WTC11 (cell line): ENCODE measurements at places on chromosomes 1 and 21.

GRCh38 chr1:24984800-24985522, 54.9 kb upstream of the RUNX3 start:
- no peak for DNase-seq

DNA sequence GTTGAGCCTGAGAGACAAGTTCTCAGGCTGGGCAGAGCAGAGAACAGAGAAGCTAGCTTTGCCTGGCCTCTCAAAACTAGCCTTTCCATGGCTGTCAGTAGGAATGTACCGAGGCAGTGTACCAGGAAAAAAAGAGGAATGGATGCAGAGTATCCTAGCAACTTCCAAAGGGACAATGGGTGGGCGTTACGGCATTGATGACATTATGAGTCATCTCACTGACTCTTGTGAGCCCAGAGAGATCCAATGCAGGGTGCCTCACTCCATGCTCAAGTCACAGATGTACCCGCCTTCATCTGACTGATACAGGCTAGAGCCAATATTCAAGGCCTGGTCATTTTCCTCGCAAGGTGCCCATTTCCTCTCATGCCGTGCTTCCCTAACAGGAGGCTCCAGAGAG, 51.4 kb upstream of the C8B start:
- DNase-seq, result no peak

- DNase-seq, result no peak
These were observed 39.4 kb upstream of the EPS15 start for GRCh38 chr1:51558375-51558924.

- DNase-seq, result no peak
These were observed 3.6 kb downstream of the NIBAN1 start for GRCh38 chr1:184970691-184971161.

GRCh38 chr1:51605961-51606723, 10.8 kb upstream of the OSBPL9 start:
- DNase-seq, result no peak

- peak; percentile 58 for DNase-seq
These were observed 1.4 kb upstream of the RBM15 start for GRCh38 chr1:110337704-110338308.

GRCh38 chr1:18347559-18347958, 133.2 kb upstream of the KLHDC7A start:
- DNase-seq, result no peak

- DNase-seq, result no peak
These were observed 80.9 kb downstream of the TTC3 start for GRCh38 chr21:37153935-37154350.

GRCh38 chr1:14323568-14324247, 274.8 kb upstream of the KAZN start:
- DNase-seq, result no peak

GRCh38 chr21:26842300-26842699, 2.9 kb downstream of the ADAMTS1 start:
- DNase-seq, result no peak

- peak; percentile 82 for DNase-seq
These were observed 11.1 kb upstream of the ARHGEF2 start for GRCh38 chr1:155989242-155990004.

- no peak for DNase-seq
These were observed 38.2 kb downstream of the GLIS1 start for GRCh38 chr1:53700776-53701175.

DNA sequence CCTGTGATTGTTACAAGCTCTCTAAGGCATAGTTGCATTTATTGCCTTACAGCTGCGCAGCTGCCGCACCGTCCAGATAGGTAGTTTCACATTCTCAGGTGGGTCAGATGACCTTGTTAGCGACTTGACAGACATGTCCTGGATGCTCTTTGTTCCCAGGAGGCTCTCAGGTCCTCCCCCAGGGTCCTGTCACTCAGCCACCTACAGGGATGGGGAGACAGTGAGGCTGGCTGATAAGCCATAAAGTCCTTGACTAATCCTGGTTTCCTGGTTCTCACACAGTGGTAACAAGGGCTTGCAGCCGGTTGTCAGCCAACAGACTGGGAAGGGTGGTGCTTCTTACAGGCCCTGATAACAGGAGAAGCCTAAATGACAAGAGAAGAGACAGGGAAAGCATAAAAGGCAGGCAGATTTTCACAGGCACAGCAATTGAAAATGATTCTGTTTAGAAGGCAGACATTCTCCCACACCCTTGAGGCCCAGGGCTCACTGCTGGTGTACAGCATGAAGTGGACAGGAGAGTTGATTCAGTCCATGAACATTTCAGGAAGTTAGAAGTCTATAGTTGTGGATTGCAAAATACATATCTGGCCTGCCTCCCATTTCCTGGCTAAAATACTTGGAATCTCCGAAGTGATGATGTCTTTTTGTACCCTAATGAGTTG, 2.9 kb downstream of the ARF1 start:
- DNase-seq, result no peak

- no peak for DNase-seq
These were observed 104.0 kb downstream of the BRINP2 start for GRCh38 chr1:177274687-177275211.

DNA sequence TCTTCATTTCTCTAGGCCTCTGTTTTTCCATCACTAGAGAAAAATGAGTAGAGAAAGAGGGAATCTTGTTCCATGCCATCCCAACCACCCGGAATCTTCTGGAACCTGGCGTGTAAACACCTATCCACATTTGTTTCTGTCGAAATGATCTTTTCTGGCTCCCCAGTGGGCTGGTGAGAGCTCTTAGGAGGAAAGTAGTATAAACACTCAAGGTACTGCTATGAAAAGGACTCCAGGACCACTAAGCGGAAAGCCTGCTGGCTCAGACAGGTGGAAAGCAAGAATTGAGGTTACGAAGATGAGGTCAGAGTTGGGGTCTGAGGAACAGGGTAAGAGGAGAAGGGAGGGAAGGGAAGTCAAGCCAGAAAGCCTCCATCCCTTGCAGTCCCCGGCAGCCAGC, 90.8 kb downstream of the PLXNA2 start:
- no peak for DNase-seq

DNA sequence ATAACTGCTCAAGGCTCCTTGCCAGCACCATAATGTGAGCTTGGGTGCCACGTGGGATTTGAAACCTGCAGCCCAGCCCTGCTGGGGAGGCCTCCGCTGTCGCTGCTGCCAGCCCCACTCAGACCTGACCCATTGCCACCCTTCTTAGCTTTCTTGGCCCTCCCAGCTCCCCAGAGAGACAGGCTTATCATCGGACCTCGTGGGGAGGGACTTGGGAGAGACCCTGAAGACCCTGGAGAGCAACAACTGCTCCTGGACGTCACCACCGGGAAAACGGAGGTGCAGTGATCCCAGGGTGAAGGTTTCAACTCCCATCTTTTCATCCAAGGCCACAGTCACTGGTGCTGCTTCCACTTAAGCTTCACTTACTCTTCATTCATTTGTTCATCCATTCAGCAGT, 596.1 kb downstream of the PTPRU start:
- DNase-seq, result no peak

GRCh38 chr1:41862384-41863221, 56.1 kb downstream of the HIVEP3 start:
- no peak for DNase-seq

DNA sequence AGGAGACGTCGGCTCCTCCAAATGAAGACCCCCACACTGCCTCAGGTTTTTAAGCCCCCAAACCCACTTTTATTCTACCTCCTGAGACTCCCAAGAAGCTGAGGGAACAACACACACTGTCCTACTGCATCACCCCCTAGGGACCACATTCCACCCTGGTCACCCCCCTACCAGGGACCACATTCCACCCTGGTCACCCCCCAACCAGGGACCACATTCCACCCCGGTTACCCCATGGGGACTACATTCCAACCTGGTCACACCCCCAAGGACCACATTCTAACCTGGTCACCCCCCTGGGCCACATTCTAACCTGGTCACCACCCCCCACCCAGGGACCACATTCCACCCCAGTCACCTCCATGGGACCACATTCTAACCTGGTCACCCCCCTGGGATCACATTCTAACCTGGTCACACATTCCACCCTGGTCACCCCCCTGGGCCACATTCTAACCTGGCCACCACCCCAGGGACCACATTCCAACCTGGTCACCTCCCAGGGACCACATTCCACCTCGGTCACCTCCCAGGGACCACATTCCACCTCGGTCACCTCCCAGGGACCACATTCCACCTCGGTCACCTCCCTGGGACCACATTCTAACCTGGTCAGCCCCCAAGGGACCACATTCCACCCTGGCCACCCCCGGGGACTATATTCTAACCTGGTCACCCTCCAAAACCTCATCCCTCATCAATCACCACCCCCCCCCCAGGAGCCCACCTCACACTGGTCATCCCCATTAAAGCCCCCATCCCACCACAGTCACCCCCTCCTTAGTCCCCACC, 587.6 kb downstream of the NPHP4 start:
- no peak for DNase-seq
